ENCODE measurements at places on chromosomes 2 and 18. TPM values are rescaled to one million over a fixed set of nuclear protein-coding genes. Genes with fewer than 3 reads are reported as not detected.

Gene TEX44
- not detected for total RNA-seq

Gene CPO
- 0.48 TPM for total RNA-seq

Gene TACR1
- total RNA-seq = not detected

Gene PECR
- total RNA-seq = 6.5 TPM

Gene GRB14
- 3.2 TPM for total RNA-seq

Gene EGR4
- total RNA-seq = not detected

Gene MAPRE2
- 52.4 TPM for total RNA-seq

Gene DPYSL5
- total RNA-seq = not detected
